Kidney (tissue), 22 donors: ENCODE measurements at places on chromosomes 6 and 20. TPM values are rescaled to one million over a fixed set of nuclear protein-coding genes. Genes with fewer than 3 reads are reported as not detected.

TMEM74B gene
- polyA plus RNA-seq = 1.6 TPM

HLA-DPA1 gene
- polyA plus RNA-seq = 154 TPM

SLC22A7 gene
- 34.8 TPM for polyA plus RNA-seq

NKX2-4 gene
- not detected for polyA plus RNA-seq

MROH8 gene
- polyA plus RNA-seq = 4.4 TPM

EGFL8 gene
- polyA plus RNA-seq = 15.0 TPM

BLOC1S5 gene
- 20.2 TPM for polyA plus RNA-seq

PACRG gene
- 20.0 TPM for polyA plus RNA-seq

APOM gene
- 154 TPM for polyA plus RNA-seq

HSPA1L gene
- 2.3 TPM for polyA plus RNA-seq

C20orf204 gene
- 0.75 TPM for polyA plus RNA-seq

HEY2 gene
- polyA plus RNA-seq = 4.2 TPM

AKAP7 gene
- polyA plus RNA-seq = 7.9 TPM

SAMD10 gene
- 8.5 TPM for polyA plus RNA-seq

SLC17A2 gene
- 0.54 TPM for polyA plus RNA-seq

PDYN gene
- not detected for polyA plus RNA-seq

AHCY gene
- 144 TPM for polyA plus RNA-seq

PMEPA1 gene
- polyA plus RNA-seq = 12.9 TPM

HLA-DQA2 gene
- 10.0 TPM for polyA plus RNA-seq

GSTA1 gene
- 725 TPM for polyA plus RNA-seq

WFDC10B gene
- not detected for polyA plus RNA-seq

TUBB1 gene
- polyA plus RNA-seq = 0.17 TPM

THBS2 gene
- polyA plus RNA-seq = 2.7 TPM

TRAPPC3L gene
- polyA plus RNA-seq = not detected

PTCRA gene
- polyA plus RNA-seq = not detected

PSORS1C1 gene
- 2.1 TPM for polyA plus RNA-seq

CGA gene
- polyA plus RNA-seq = 2.8 TPM

FAM184A gene
- 9.0 TPM for polyA plus RNA-seq

GGT7 gene
- polyA plus RNA-seq = 24.3 TPM

GABBR1 gene
- 12.7 TPM for polyA plus RNA-seq

FUT9 gene
- 0.06 TPM for polyA plus RNA-seq

MTFR2 gene
- polyA plus RNA-seq = 0.65 TPM

IP6K3 gene
- 4.0 TPM for polyA plus RNA-seq

VGLL2 gene
- polyA plus RNA-seq = not detected

LAMA4 gene
- polyA plus RNA-seq = 5.6 TPM

PI3 gene
- not detected for polyA plus RNA-seq

BTN1A1 gene
- not detected for polyA plus RNA-seq

POPDC3 gene
- not detected for polyA plus RNA-seq

ARMC2 gene
- polyA plus RNA-seq = 1.9 TPM

LTA gene
- polyA plus RNA-seq = not detected

ADGB gene
- polyA plus RNA-seq = not detected

F13A1 gene
- 28.9 TPM for polyA plus RNA-seq

PTK6 gene
- polyA plus RNA-seq = 0.26 TPM

MICB gene
- 1.5 TPM for polyA plus RNA-seq

CTCFL gene
- not detected for polyA plus RNA-seq

WFDC12 gene
- polyA plus RNA-seq = not detected

PRDM13 gene
- not detected for polyA plus RNA-seq

SYCP2L gene
- polyA plus RNA-seq = 1.0 TPM

HSPA12B gene
- polyA plus RNA-seq = 8.7 TPM

FAM162B gene
- 5.8 TPM for polyA plus RNA-seq

RNGTT gene
- polyA plus RNA-seq = 5.4 TPM

CD93 gene
- polyA plus RNA-seq = 9.9 TPM

LZTS3 gene
- 23.0 TPM for polyA plus RNA-seq

CENPB gene
- polyA plus RNA-seq = 56.2 TPM

TULP1 gene
- not detected for polyA plus RNA-seq

RAD21L1 gene
- not detected for polyA plus RNA-seq

C4A gene
- 521 TPM for polyA plus RNA-seq
